ENCODE measurements at places on chromosomes 13 and 19.
A peak's percentile ranks its signal among the peaks of the same experiment; 100 is the strongest.

DNA sequence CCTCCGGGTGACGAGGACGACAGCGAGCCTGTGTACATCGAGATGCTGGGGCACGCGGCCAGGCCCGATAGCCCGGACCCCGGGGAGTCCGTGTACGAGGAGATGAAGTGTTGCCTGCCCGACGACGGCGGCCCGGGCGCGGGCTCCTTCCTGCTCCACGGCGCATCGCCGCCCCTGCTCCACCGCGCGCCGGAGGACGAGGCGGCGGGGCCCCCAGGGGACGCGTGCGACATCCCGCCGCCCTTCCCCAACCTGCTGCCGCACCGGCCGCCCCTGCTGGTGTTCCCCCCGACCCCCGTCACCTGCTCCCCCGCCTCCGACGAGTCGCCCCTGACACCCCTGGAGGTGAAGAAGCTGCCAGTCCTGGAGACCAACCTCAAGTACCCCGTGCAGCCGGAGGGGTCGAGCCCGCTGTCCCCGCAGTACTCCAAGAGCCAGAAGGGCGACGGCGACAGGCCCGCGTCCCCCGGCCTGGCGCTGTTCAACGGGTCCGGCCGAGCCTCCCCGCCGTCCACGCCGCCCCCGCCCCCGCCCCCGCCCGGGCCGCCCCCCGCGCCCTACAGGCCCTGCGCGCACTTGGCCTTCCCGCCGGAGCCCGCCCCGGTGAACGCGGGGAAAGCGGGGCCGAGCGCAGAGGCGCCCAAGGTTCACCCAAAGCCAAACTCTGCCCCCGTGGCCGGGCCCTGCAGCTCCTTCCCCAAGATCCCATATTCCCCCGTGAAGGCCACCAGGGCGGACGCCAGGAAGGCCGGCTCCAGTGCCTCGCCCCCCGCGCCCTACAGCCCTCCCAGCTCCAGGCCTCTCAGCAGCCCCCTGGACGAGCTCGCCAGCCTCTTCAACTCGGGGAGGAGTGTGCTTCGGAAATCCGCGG lies 511.3 kb downstream of the MYO16 start:
- DNase-seq = no peak

GRCh38 chr19:15432018-15432494 lies 13.3 kb upstream of the AKAP8L start:
- DNase-seq = no peak

- no peak for DNase-seq
These were observed 1500.4 kb downstream of the EFNB2 start for GRCh38 chr13:105035092-105035491.

- DNase-seq = no peak
These were observed 9.2 kb upstream of the GPC5 start for GRCh38 chr13:91389186-91389585.

GRCh38 chr13:112982281-112983041 lies 13.4 kb downstream of the MCF2L start:
- DNase-seq = no peak

- DNase-seq = no peak
These were observed 53.4 kb downstream of the FLT1 start for GRCh38 chr13:28441529-28441928.

DNA sequence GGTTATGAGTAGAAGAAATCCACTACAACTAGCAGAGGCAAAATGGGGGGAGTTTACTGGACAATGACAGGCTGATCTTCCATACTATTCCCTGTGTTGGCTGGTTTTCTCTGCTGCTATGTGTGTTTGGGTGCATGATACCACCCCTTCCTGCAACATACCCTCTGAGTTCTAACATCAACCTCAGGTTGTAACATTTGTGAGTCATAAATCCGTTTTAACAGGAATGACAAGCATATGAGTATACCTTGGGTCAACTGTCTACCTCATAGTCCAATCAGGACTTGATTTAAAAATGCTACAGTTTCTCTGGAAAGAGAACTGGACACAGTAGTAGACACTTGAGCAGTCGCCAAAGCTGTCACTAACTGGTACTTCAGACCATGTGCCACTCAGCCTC lies 422.9 kb downstream of the KCTD12 start:
- no peak for DNase-seq

DNA sequence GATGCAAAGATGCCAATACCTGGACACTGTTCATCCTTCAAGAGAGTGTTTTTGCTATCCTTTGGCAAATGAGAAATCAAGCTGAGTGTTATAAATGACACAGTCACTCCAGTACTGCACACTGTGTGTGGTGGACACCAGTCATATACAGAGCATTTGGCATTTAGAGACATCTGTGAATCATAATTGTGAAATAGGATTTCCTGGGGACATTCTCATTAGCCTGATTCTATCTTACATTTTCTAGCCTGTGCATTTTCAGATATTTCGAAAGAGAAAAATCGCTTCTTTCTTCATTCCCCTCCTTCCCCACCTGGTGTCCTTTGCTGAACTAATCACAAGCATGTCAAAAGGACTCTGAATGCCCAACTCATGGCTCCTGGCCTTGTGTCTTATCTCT lies 781.0 kb upstream of the ARGLU1 start:
- peak; percentile 26 for DNase-seq

GRCh38 chr13:100130930-100131511 lies 42.1 kb downstream of the PCCA start:
- DNase-seq = peak; percentile 6

DNA sequence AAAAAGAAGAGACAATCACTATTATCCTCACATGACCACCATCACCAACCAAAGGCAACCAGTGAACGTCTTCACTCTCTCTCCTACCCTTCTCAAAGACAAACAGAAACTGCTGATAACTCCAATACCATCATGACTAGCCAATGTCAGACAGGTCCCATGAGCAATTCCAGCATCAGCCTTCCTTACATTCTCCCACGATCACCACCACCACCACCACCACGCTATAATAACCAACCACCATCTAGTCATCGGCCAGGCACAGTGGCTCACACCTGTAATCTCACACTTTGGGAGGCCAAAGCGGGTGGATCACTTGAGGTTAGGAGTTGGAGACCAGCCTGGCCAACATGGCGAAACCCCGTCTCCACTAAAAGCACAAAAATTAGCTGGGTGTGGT lies 3.9 kb downstream of the MYO1F start:
- no peak for DNase-seq

- no peak for DNase-seq
These were observed 374.5 kb upstream of the NBEA start for GRCh38 chr13:34567597-34567996.

Data from AG10803 (cell line).